ENCODE measurements at places on chromosomes 2 and 18.

DNA sequence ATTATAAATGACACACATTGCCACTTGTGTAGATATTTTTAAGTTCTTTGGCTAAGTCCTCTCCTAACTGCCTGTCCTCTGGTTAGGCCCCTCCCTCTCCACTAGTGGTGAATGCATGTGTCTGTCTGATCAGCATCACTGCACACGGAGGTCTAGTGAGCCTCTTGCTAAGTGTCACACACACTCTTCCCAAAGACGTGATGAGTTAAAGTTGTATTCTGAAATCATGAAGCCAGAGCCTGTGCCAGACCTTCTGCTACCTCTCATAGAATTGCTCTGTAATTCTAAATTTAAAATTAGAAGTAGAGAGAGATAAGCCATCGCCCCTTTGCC, 41.3 kb downstream of the RALB start:
- DNase-seq = no peak

DNA sequence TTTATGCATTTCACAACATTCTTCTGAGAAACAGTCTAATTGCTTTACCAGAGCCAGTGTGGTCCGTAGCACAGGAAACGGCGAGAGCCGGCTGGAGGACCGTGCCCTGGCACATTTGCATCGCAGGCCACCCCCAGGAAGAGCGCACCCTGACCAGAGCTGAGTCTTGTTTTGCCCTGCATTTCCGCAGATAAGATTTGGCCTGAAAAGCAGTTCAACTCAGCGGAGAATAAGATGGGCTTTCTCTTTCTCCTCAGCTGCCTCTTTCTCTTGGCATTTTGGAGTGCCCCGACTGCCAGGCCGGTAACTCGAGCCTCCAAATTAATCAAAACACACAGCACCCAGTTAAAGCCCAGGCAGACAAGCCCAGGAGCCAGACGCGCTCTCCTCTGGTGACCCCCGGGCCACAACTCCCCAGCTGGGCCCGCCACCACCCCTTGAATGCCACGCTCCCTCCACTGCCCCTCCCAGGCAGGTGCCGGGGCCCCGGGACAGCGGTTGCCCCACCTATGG, 464 bp downstream of the COL4A4 start:
- no peak for DNase-seq

DNA sequence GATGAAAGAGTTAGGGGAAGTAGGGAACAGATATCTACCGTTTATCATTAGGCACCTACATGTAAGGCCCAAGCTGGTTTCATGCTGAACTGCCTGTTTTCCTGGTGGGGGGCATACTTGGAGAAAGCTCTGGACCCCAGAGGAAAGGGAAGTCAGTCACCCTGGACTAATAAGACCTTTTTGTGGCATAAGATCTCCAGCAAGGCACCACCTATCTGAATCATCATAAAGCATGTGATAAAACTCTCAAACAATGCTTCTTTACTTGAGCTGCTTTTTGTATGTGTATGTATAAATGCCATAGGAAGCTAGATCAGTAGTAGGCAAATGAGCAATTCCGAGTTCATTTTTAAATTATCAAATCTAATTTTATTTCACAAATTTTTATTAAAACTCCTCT, 104.8 kb downstream of the TANC1 start:
- no peak for DNase-seq

GRCh38 chr2:192090911-192091310, 103.8 kb downstream of the TMEFF2 start:
- no peak for DNase-seq

- DNase-seq = no peak
Observed at GRCh38 chr2:149894226-149894625, 306.7 kb upstream of the MMADHC start.

GRCh38 chr2:124250433-124250832, 225.3 kb downstream of the CNTNAP5 start:
- DNase-seq = no peak

- no peak for DNase-seq
Observed at GRCh38 chr18:11105463-11105862, 43.9 kb downstream of the PIEZO2 start.

GRCh38 chr2:143936848-143937722, 582.8 kb downstream of the ZEB2 start:
- no peak for DNase-seq

- no peak for DNase-seq
Observed at GRCh38 chr18:26617151-26617554, 68.8 kb upstream of the KCTD1 start.

GRCh38 chr18:1435487-1435886, 530.8 kb downstream of the ADCYAP1 start:
- DNase-seq = no peak

GRCh38 chr2:179650420-179650819, 211.0 kb downstream of the ZNF385B start:
- no peak for DNase-seq

GRCh38 chr2:43210467-43211303, 15.7 kb downstream of the ZFP36L2 start:
- DNase-seq = no peak

GRCh38 chr2:9403924-9404323, 19.4 kb downstream of the ITGB1BP1 start:
- DNase-seq = no peak

DNA sequence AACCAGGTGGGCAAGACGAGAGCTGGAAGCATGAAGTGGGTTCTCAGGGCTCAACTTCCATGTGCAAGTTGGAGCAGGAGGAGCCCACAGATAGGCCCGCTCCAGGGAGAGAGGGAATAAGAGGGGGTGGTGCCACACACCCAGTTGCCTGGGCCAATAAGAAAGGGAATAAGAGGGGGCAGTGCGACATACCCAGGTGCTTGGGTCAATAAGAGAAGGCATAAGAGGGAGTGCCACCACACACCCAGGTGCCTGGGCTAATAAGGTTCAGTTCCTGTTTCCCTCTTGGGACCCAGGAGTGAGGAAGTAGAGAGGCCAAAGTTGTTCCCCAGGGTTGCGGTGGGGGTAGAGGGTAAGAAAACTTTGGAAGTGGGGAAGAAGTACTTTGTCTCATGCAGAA, 127.5 kb downstream of the LAMA3 start:
- DNase-seq = no peak

GRCh38 chr2:226898897-226899296, 63.0 kb downstream of the RHBDD1 start:
- no peak for DNase-seq

- DNase-seq = no peak
Observed at GRCh38 chr2:232501331-232501771, 13.7 kb upstream of the ECEL1 start.

DNA sequence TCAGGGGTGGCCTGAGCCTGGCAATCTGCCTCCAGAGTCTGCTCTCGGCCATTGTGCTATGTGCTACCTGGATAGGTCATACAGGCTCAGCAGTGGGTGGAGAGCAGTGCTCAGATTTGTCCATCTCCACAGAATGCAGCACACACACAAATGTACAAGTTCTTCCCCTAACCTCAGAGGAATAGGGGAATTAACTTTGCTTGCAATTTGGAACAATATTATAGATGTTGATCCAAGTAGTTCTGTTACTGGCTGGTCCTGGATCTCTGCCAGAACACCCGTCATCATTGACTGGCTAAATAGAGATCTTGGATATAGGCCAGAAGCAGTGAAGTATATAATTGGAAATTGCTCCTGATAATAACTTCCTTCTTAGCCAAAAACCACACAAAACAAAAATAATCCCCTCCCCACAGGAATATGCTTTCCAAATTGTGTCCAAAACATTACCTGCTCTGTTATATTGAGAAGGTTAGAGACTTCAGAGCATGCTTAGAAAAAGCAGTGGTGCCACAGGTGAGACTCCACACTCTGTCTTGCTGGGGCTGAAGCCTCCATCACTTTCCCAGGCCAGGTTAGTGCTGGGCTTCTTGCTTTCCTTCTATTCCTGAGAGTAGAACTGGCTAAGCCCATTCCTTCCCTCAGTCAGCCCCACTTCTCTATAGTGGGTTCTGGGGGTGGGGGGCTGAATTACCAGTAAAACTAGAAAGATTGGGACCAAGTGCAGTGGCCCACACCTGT, 38.8 kb downstream of the NCAPH start:
- DNase-seq = no peak

DNA sequence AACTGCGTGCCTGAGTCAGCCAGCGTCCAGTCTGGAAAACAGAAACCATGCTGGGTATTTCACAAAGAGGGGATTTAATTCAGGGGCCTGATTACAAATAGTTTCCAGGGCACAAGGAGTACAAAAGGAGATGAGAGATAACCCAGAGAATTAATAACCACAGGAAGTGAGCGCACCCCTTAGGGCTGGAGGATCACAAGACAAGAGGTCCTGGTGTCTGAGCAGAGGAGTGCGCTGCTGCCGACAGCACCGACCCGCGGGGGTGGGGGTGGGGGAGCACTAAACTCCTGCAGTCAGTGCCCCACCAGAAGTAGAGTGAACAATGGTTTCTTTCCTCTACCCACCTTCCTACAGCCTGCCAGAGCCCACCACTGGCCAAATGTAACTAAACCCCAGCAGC, 20.8 kb upstream of the MAL start:
- no peak for DNase-seq
